Activated CD8-positive, alpha-beta memory T cell treated with anti-CD3 and anti-CD28 coated beads, Interleukin-2, amount 10 ng/mL, durations not matched to agents 7 days and 5 days (primary cell): ENCODE measurements at places on chromosomes 5 and 9.

DNA sequence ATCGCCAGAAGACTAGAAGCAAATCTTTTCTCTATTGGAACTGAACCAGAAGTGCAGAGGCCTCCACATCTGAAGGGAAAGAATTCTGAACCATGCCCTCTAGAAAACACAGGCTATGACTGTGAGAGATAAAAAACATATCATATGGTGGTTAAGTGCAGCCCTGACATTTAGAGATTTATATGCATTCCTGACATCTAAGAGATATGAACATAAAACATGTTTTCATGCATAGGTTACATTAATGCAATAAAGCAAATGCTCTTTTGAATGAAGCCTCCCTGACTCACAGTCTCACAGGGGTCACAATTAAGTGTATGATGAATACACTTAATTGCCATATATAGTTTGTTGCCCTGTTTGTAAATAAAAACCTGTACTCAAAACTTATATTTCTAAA, 28.9 kb upstream of the CKMT2 start:
- H3K27ac ChIP-seq = no peak overlapping the region
- DNase-seq = no peak
- H3K4me3 ChIP-seq = no peak overlapping the region
- no peaks in the 10 kb centered on the region for H3K4me1 ChIP-seq
- no peaks in the 10 kb centered on the region for H3K27me3 ChIP-seq

DNA sequence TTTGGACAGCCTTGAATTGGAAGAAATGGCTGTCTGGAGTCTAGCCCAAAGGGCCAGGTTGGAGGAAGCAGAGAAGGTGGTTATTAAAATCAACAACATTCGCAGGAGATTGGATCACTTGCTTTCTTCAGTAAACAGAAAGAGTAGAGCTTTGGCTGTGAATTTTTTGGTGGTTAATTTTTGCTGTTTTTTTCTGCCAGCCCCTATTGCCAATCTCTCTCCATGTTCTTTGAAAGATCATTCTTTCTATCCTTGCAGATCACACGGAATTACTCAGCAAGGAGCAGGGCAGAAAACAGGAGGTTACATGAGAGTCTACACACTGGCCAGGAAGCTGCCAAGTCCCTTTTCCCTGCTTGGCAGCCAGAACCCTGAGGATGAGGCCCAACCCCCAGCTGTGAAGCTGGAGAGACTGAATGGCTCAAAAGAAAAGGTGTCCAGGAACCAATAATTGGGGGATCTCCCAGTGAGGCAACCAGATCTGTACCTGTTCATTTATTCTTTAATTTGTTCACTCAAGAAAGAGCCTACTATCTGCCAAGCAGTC, 13.0 kb downstream of the GLRX start:
- H3K27ac ChIP-seq = peak overlapping the region; percentile 86
- no peak for DNase-seq
- peaks cover 16% of the 10 kb centered on the region for H3K36me3 ChIP-seq
- peaks cover 55% of the 10 kb centered on the region for H3K4me1 ChIP-seq
- H3K27me3 ChIP-seq = no peaks in the 10 kb centered on the region
- peak overlapping the region; percentile 28 for H3K4me3 ChIP-seq

DNA sequence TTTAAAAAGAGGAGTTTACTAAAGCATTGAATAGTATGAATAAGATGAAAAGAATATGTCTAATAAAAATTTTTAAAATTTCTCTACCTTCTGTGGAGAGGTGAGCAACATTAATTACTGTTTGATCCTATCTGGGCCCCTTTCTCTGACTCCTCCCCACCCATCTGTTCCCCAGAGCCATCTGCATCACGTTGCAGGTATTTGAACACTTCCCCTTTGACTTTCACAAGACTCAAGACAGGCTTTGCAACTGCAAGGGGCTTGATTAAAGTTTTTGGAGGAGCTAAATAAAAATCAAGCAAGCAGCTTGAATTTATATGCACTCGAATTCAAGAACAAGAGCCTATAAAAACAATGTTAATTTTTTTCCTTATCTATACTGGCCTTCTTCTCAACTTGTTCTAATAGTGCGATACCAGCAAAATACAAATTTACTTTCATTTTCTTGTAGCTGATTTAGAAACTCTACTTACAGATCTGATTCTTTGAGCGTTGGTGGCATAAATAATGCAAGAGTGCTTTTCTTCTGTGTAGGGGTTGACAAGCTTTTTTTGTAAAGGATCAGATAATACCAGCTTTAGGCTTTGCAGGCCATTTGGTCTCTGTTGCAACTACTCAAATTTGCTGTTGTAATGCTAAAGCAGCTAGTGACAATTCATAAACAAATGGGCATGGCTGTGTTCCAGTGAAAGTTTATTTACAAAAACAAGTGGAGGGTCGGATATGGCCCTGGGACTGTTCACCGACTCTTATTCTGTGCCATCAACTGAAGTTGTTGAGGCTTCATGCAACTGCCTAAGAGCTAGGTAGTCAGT, 21.2 kb downstream of the TXNDC8 start:
- peak overlapping the region; percentile 42 for H3K4me3 ChIP-seq
- no peaks in the 10 kb centered on the region for H3K36me3 ChIP-seq
- no peaks in the 10 kb centered on the region for H3K27me3 ChIP-seq
- no peak overlapping the region for H3K27ac ChIP-seq

- no peak for DNase-seq
- H3K36me3 ChIP-seq = no peaks in the 10 kb centered on the region
- no peak overlapping the region for H3K4me3 ChIP-seq
- H3K27ac ChIP-seq = no peak overlapping the region
- H3K27me3 ChIP-seq = no peaks in the 10 kb centered on the region
- no peaks in the 10 kb centered on the region for H3K4me1 ChIP-seq
These were observed 201.9 kb upstream of the ISL1 start for GRCh38 chr5:51181208-51181894.

DNA sequence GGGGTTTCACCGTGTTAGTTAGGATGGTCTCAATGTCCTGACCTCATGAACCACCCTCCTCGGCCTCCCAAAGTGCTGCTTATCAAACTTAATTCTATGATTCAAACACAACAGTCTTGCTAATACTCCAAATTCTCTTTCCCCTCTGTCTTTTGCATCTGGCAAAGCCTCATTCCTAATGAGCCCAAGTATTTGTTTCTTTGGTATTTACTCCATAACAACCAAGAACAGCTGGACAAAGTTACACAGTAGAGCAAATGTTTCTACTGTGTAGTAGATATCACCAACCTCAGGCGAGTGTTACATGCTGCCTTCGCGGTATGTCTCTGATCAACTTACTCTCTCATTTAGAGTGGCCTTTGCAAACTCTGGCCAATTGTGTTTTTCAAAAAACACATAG, 195.8 kb upstream of the KCNN2 start:
- no peaks in the 10 kb centered on the region for H3K36me3 ChIP-seq
- H3K4me1 ChIP-seq = no peaks in the 10 kb centered on the region
- H3K27me3 ChIP-seq = no peaks in the 10 kb centered on the region
- DNase-seq = no peak

DNA sequence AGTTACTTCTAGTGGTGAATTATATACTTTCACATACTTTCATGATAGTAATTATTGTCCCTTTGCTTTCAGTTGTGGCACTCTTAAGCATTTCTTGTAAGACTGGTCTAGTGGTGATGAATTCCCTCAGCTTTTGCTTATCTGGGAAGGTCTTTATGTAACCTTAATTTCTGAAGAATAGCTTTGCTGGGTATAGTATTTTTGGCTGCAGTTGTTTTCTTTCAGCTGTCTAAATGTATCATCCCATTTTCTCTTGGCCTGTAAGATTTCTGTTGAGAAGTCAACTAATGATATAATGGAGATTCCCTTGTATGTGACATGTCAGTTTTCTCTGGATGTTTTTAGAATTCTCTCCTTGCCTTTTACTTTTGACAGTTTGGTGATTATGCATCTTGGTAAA, 41.0 kb downstream of the TMEM38B start:
- no peak overlapping the region for H3K27ac ChIP-seq
- no peak for DNase-seq
- H3K27me3 ChIP-seq = no peaks in the 10 kb centered on the region
- H3K36me3 ChIP-seq = peaks cover 57% of the 10 kb centered on the region
- H3K4me3 ChIP-seq = no peak overlapping the region

- no peak for DNase-seq
- no peak overlapping the region for H3K27ac ChIP-seq
- peaks cover 22% of the 10 kb centered on the region for H3K4me1 ChIP-seq
- no peaks in the 10 kb centered on the region for H3K27me3 ChIP-seq
These were observed 12.6 kb upstream of the DHFR start for GRCh38 chr5:80667384-80667783.

- no peak for DNase-seq
- no peaks in the 10 kb centered on the region for H3K4me1 ChIP-seq
- peaks cover 2% of the 10 kb centered on the region for H3K36me3 ChIP-seq
- H3K27me3 ChIP-seq = no peaks in the 10 kb centered on the region
- no peak overlapping the region for H3K4me3 ChIP-seq
These were observed 173.2 kb downstream of the ZSWIM6 start for GRCh38 chr5:61505281-61505680.

GRCh38 chr5:65137631-65138030, 344.1 kb downstream of the ADAMTS6 start:
- H3K4me1 ChIP-seq = no peaks in the 10 kb centered on the region
- no peaks in the 10 kb centered on the region for H3K36me3 ChIP-seq
- H3K27me3 ChIP-seq = peaks cover 4% of the 10 kb centered on the region
- H3K27ac ChIP-seq = no peak overlapping the region

DNA sequence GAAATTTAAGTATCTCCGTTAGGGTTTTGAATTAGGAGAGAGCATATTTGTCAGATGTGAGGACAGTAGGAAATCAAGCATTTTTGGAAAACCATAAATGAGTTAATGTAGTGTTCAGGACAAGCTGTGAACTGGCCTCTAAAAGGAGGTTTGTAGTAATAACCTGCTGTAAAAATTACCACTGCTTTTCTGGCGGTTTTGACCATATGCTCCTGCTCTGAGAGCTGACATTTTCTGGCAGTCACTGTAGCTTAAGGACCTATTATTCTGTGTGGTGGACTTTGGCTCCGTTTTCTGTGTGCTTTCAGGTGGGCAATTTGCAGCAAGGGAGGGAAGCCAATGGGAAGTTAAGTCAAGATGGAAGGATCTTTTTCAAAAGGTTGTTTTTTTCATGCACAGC, 111.1 kb downstream of the SGCD start:
- H3K36me3 ChIP-seq = no peaks in the 10 kb centered on the region
- no peak overlapping the region for H3K27ac ChIP-seq
- peaks cover 3% of the 10 kb centered on the region for H3K27me3 ChIP-seq
- no peak for DNase-seq

DNA sequence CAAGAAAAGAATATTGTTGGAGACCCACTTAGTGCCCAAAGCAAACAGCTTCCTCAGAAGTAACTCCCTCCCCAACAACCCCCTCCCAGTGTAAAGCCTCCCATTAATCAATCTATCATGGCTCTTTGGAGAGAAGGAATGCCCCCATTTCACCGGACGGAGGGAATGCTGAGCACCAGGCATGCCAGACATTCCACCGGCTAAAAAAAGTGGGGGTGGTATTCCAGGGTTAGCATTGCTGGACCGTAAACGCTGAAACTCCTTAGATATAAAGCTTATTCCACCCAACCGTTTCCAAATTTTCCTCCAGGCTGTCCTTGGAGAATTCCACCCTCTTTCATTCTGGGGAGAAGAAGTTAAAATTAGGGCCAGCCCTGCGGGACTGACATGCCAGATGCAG, 363 bp upstream of the MAMDC2 start:
- no peak overlapping the region for H3K27ac ChIP-seq
- no peak overlapping the region for H3K4me3 ChIP-seq
- H3K4me1 ChIP-seq = peaks cover 14% of the 10 kb centered on the region

- no peaks in the 10 kb centered on the region for H3K36me3 ChIP-seq
- H3K4me3 ChIP-seq = no peak overlapping the region
- H3K27me3 ChIP-seq = peaks cover 33% of the 10 kb centered on the region
- H3K4me1 ChIP-seq = peaks cover 3% of the 10 kb centered on the region
These were observed 3.4 kb downstream of the ADGRD2 start for GRCh38 chr9:124453586-124454191.

GRCh38 chr9:136694163-136694871, 7.1 kb upstream of the AGPAT2 start:
- no peaks in the 10 kb centered on the region for H3K36me3 ChIP-seq
- peaks cover 6% of the 10 kb centered on the region for H3K4me1 ChIP-seq

DNA sequence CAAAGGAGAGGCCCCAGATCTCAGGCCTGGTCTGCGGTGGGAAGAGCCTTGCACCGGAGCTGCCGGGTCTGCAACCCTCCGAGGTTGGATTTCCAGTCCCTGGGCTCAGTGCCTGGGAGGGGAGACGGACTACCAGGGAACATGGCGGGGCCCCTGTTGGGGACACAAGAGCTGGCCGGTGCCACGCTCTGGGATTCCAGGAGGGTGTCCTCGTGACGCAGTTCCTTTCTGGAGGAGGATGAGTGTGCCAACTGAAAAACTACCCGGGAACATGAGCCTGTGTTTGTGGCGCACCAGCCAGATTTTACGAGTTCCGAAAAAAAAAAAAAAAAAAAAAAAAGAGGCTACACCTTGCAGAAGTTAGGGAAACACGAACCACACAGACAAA, 9.0 kb downstream of the NRARP start:
- peaks cover 30% of the 10 kb centered on the region for H3K27me3 ChIP-seq
- H3K27ac ChIP-seq = no peak overlapping the region
- H3K36me3 ChIP-seq = no peaks in the 10 kb centered on the region
- no peak overlapping the region for H3K4me3 ChIP-seq
- DNase-seq = no peak
- peaks cover 6% of the 10 kb centered on the region for H3K4me1 ChIP-seq

GRCh38 chr9:18675973-18676372, 202.0 kb downstream of the ADAMTSL1 start:
- no peaks in the 10 kb centered on the region for H3K27me3 ChIP-seq
- no peaks in the 10 kb centered on the region for H3K36me3 ChIP-seq
- no peaks in the 10 kb centered on the region for H3K4me1 ChIP-seq
- DNase-seq = no peak
- no peak overlapping the region for H3K27ac ChIP-seq

GRCh38 chr5:90940227-90940995, 381.8 kb downstream of the ADGRV1 start:
- H3K4me1 ChIP-seq = peaks cover 12% of the 10 kb centered on the region
- no peak overlapping the region for H3K4me3 ChIP-seq
- no peaks in the 10 kb centered on the region for H3K36me3 ChIP-seq
- H3K27me3 ChIP-seq = no peaks in the 10 kb centered on the region
- DNase-seq = peak; percentile 72
- H3K27ac ChIP-seq = no peak overlapping the region

DNA sequence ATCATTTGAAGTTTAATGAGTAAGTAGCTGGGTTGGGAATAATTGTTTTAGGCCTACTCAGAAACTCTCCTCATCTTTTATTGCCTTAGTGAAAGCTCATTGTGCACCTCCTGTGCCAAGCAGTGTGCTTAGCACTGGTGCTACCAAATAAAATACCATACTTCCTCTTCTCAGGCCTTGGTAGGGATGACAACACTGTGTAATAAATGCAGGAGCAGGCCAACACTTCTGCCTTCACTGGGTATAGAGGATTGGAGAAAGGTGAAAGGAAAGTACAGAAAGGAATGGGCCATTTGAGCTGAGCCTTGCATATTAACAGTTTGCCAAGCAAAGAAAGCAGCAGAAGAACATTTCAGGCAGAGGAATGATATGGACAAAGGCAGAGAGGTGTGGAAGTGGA, 285.7 kb downstream of the NR3C1 start:
- DNase-seq = no peak
- H3K27me3 ChIP-seq = no peaks in the 10 kb centered on the region
- H3K36me3 ChIP-seq = peaks cover 21% of the 10 kb centered on the region
- no peak overlapping the region for H3K27ac ChIP-seq

GRCh38 chr5:179730356-179730755, 2.3 kb upstream of the MAML1 start:
- peaks cover 33% of the 10 kb centered on the region for H3K36me3 ChIP-seq
- H3K27me3 ChIP-seq = no peaks in the 10 kb centered on the region
- peaks cover 28% of the 10 kb centered on the region for H3K4me1 ChIP-seq
- no peak overlapping the region for H3K4me3 ChIP-seq
- H3K27ac ChIP-seq = peak overlapping the region; percentile 19

GRCh38 chr5:132493241-132493640, 2.7 kb upstream of the IRF1 start:
- H3K27ac ChIP-seq = peak overlapping the region; percentile 92
- H3K4me1 ChIP-seq = peaks cover 53% of the 10 kb centered on the region
- peaks cover 18% of the 10 kb centered on the region for H3K36me3 ChIP-seq
- DNase-seq = peak; percentile 38
